Activated naive CD8-positive, alpha-beta T cell treated with anti-CD3 and anti-CD28 coated beads for 36 hours (primary cell): ENCODE measurements at places on chromosomes 6 and 20. TPM values are rescaled to one million over a fixed set of nuclear protein-coding genes. Genes with fewer than 3 reads are reported as not detected.

DNA sequence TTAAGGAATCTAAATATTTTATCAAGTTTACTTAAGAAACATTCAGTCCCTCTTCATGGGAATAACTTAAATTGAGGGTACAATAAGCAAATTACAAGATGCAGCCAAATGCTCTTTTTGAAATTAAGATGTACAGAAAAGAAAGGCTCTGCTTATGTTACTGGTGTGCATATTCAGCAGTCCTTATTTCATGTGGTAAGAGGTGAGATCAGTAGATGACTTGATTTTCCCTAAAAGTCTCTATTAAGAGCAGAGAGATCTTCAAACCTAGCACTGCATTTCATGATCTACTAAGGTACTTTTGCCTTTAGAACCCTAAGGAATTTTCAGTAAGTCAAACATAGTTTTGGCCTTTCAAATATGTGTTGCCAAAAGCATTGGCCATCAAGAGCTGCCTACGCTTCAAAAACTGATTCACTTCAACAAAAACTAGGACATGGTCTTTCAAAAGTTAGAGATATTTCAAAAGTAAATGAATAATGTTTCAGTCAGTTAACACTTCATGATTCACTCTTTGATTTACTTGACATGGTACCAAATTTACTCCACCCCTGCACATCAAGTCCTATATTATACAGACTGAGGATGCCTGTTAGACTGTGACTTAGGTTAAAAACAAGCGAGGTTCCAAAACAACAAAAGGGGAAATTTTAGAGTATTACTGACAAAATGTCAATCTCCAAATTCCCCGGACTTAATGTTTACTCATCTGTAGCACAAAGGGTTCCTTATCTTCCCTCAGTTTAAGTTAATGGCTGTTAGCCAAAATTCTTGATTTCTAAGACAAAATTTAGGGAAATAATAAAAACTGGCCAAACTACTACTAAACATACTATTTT is 19.2 kb downstream of the C6orf62 start:
- H3K36me3 ChIP-seq = peaks cover 22% of the 10 kb centered on the region
- no peak overlapping the region for H3K27ac ChIP-seq
- peaks cover 45% of the 10 kb centered on the region for H3K4me1 ChIP-seq
- no peak overlapping the region for H3K4me3 ChIP-seq
- no peak for DNase-seq
- H3K27me3 ChIP-seq = no peaks in the 10 kb centered on the region

DNA sequence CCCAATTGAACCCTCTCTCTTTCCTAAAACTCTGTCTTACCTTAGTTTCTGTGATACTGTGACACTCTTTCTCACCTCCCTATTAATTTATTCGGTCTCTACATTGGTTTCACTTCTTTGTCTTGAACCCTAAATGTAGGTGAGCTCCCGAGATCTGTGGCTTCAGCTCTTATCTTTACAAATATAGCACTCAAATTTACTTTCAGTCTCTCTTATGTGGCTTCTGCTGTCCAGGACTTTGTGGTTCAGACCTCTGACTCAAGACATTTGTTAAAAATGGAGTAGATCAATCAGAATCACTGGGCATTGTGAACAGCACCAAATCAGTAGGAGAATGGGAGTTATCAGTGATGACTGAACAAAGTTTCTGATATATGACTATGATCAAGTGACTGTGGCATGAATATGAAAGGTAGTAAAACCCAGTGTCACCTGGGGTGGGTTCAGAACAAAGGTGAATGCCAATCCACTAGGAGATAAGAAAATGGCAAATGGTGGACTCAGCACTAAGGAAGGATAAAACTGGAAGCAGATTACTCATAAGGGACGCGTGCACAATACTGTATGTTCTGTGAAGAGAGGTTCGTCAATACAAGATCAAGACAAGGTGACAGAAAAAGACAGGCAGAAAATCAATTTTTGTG is 27.2 kb downstream of the IL17F start:
- no peaks in the 10 kb centered on the region for H3K36me3 ChIP-seq
- no peak overlapping the region for H3K27ac ChIP-seq
- no peak for DNase-seq
- no peak overlapping the region for H3K4me3 ChIP-seq
- peaks cover 7% of the 10 kb centered on the region for H3K4me1 ChIP-seq

- H3K4me1 ChIP-seq = peaks cover 37% of the 10 kb centered on the region
- H3K4me3 ChIP-seq = peak overlapping the region; percentile 97
- H3K27me3 ChIP-seq = no peaks in the 10 kb centered on the region
- peak overlapping the region; percentile 80 for H3K27ac ChIP-seq
- no peak for DNase-seq
Measured at GRCh38 chr6:158999154-158999665, 792 bp downstream of the RSPH3 start.

DNA sequence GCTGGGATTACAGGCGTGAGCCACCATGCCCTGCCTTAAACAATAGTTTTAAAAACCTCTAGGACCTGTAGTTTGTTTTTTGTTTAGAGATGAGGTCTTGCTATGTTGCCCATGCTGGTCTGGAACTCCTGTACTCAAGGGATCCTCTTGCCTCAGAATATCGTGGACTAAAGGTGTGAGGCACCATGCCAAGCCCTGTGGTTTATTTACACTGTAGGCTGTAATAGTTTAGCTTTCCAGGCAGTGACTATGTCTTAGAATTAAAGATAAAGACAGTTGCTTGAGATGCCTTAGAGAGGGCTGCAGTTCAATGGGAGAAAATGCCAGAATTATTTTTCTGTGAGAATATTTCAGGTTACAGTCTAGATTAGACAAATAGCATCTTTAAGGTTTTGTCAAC is 72.9 kb downstream of the SGK1 start:
- H3K27me3 ChIP-seq = no peaks in the 10 kb centered on the region
- H3K27ac ChIP-seq = peak overlapping the region; percentile 84
- H3K36me3 ChIP-seq = peaks cover 25% of the 10 kb centered on the region
- DNase-seq = no peak
- peaks cover 67% of the 10 kb centered on the region for H3K4me1 ChIP-seq

DNA sequence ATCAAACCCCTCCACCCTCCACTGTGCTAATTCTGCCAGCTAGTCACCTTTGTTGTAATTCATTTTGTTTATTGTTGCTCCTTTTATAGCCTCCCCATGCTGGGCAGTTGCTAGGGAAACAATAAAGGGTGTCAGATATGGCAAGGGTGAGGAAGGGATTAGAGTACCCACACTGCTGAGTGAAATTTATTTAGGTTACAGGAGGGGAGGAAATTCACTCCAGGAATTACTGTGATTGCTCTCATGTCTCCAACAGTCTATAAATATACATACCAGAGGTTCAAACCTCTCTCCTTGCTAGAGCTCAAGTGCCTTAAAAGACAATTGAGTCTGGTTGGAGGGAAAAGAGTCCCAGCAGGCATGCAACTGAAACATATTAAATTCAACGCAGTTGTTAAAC is 90.6 kb upstream of the ADGRF1 start:
- H3K4me1 ChIP-seq = peaks cover 2% of the 10 kb centered on the region
- H3K36me3 ChIP-seq = no peaks in the 10 kb centered on the region
- no peak for DNase-seq
- H3K4me3 ChIP-seq = no peak overlapping the region

The CDSN gene
- not detected for total RNA-seq

The EFCAB8 gene
- 0.56 TPM for total RNA-seq

DNA sequence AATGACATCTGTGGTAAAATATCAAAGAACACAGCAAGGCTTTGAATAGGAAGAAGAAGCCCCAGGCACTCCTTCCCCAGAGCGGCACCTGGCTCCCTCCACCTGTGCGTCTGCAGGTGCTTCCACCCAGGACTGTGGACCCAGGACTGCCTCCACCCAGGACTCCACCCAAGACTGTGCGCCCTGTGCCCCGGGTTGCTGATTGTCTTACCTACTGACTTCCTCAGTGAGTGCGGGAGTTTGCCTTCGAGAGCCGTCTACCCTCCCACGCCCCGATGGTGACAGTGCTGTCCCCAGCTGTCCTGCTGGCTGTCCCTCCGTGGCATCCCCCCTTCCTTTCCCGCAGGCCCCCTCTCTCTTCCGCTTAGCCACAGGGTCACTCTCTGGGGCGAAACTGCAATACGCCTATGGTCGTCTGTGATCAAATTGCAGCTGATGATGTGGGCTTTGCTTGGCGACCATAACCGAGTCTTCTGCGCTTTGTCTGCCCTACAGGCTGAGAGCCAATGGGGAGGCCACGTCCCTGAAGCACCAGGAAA is 52.1 kb downstream of the IRF4 start:
- peaks cover 5% of the 10 kb centered on the region for H3K27me3 ChIP-seq
- no peak for DNase-seq
- H3K4me1 ChIP-seq = peaks cover 53% of the 10 kb centered on the region
- H3K36me3 ChIP-seq = peaks cover 6% of the 10 kb centered on the region

- peaks cover 3% of the 10 kb centered on the region for H3K27me3 ChIP-seq
- no peak for DNase-seq
- H3K36me3 ChIP-seq = no peaks in the 10 kb centered on the region
- no peaks in the 10 kb centered on the region for H3K4me1 ChIP-seq
- no peak overlapping the region for H3K27ac ChIP-seq
Measured at GRCh38 chr6:122007339-122007738, 392.1 kb upstream of the HSF2 start.

The TULP4 gene
- 17.0 TPM for total RNA-seq

DNA sequence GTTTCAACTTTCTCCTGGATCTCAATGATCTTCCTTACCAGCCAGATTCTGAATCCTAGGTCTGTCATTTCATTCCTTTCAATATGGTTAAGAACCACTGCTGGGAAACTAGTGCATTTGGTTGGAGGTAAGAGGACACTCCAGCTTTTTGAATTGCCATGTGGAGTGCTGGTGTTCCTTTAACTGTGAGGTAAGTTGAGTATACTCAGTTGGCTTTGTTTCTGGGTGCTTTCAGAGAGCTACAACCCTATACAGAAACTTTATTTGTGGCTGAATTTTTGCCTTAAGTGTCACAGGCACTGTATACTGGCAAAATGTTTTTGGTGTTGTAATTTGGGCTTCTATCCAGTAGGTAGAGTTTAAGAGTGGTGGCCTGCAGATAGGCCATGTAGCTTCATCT is 175.8 kb downstream of the TBC1D32 start:
- no peaks in the 10 kb centered on the region for H3K4me1 ChIP-seq
- H3K27me3 ChIP-seq = no peaks in the 10 kb centered on the region
- H3K27ac ChIP-seq = no peak overlapping the region

- no peak overlapping the region for H3K4me3 ChIP-seq
- H3K36me3 ChIP-seq = no peaks in the 10 kb centered on the region
- DNase-seq = no peak
- no peaks in the 10 kb centered on the region for H3K4me1 ChIP-seq
- no peak overlapping the region for H3K27ac ChIP-seq
Measured at GRCh38 chr6:19432966-19433498, 404.1 kb upstream of the ID4 start.

- H3K27me3 ChIP-seq = peaks cover 20% of the 10 kb centered on the region
- H3K36me3 ChIP-seq = no peaks in the 10 kb centered on the region
- peaks cover 7% of the 10 kb centered on the region for H3K4me1 ChIP-seq
- H3K4me3 ChIP-seq = no peak overlapping the region
- no peak overlapping the region for H3K27ac ChIP-seq
Measured at GRCh38 chr6:146910611-146911010, 293.6 kb upstream of the STXBP5 start.

GRCh38 chr20:47358672-47359529 is 2.4 kb upstream of the ZMYND8 start:
- DNase-seq = no peak
- H3K4me1 ChIP-seq = peaks cover 37% of the 10 kb centered on the region
- no peaks in the 10 kb centered on the region for H3K27me3 ChIP-seq
- H3K4me3 ChIP-seq = no peak overlapping the region
- H3K36me3 ChIP-seq = peaks cover 19% of the 10 kb centered on the region
- H3K27ac ChIP-seq = peak overlapping the region; percentile 97

DNA sequence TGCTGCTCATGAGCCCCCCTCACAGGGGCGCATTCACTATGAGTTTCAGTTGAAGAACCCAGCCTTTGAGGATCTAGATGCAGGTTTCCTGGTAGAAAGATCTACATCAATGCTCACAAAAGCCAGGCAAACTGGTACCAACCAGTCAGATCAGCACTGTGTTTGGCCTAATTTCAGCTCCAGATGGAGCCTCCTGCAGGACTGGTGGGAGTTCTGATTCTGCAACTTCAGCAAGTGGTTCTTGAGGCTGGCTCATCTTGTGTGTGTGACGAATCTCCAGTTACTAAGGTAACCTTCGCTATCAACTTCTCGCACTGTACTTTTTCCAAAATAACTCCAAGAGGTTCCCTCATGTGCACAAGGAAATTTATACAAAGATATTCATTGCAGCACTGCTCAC is 118.8 kb downstream of the ZMYND8 start:
- no peaks in the 10 kb centered on the region for H3K27me3 ChIP-seq
- H3K36me3 ChIP-seq = peaks cover 24% of the 10 kb centered on the region
- no peaks in the 10 kb centered on the region for H3K4me1 ChIP-seq
- DNase-seq = no peak

DNA sequence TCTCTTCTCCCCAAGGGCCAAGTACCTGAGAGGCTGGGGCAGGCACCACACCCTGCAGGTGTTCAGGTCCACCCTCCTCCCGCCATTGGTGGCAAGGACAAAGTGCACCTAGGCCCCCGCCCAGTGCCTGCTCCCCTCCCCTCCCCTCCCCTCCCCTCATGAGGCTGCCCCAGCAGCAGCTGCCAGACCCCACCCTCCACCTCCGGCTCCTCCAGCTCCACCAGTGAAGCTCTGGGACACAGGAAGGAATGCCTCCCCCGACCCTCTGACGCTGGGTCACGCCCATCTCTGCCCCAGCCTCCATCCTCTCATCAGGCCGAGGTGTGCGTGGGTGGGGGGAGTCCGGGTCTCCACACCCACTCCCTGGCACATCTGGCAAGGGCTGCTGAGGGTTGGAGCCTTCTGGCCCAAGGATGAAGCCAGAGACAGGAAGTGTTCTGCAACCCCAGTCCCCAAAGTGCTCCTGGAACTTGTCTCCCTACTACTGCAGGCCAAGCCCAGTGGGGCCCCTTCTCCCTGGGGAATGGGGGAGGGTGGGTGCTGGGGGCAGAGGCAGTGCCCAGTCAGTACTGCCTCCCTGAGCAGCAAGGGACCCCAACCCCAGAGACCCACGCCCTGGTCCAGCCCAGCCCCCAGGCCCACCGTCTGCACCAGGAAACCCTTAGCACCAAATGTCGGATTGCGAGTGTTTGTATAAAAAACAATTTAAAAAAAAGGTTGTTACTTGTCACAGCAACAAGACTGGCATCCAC is 1.6 kb upstream of the UCKL1 start:
- H3K36me3 ChIP-seq = peaks cover 8% of the 10 kb centered on the region
- peaks cover 31% of the 10 kb centered on the region for H3K4me1 ChIP-seq
- DNase-seq = peak; percentile 63
- no peaks in the 10 kb centered on the region for H3K27me3 ChIP-seq

- H3K36me3 ChIP-seq = no peaks in the 10 kb centered on the region
- no peaks in the 10 kb centered on the region for H3K4me1 ChIP-seq
- H3K27me3 ChIP-seq = no peaks in the 10 kb centered on the region
- H3K4me3 ChIP-seq = no peak overlapping the region
- no peak for DNase-seq
- H3K27ac ChIP-seq = no peak overlapping the region
Measured at GRCh38 chr6:81939766-81940165, 187.3 kb upstream of the TENT5A start.

The KCNK16 gene
- not detected for total RNA-seq

DNA sequence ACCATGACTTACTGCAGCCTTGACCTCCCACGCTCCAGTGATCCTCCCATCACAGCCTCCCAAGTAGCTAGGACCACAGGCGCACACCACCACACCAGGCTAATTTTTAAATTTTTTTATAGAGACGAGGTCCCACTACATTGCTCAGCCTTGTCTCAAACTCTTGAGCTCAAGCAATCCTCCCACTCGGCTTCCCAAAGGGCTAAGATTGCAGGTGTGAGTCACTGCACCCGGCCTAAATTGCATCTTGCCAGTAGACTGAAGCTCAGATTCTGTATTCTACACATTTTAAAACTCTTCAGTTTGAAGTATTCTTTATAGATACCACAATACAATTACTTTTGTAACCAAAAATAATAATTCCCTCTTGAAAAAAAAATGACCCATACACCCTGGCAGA is 11.4 kb downstream of the NUDT3 start:
- peaks cover 14% of the 10 kb centered on the region for H3K36me3 ChIP-seq
- DNase-seq = no peak
- H3K4me3 ChIP-seq = no peak overlapping the region
